ENCODE measurements at places on chromosomes 6 and 20.

GRCh38 chr6:112372226-112372806 is 25.2 kb downstream of the RFPL4B start:
- no peak for DNase-seq

- no peak for DNase-seq
Observed at GRCh38 chr6:88698661-88699060, 264.8 kb downstream of the RNGTT start.

DNA sequence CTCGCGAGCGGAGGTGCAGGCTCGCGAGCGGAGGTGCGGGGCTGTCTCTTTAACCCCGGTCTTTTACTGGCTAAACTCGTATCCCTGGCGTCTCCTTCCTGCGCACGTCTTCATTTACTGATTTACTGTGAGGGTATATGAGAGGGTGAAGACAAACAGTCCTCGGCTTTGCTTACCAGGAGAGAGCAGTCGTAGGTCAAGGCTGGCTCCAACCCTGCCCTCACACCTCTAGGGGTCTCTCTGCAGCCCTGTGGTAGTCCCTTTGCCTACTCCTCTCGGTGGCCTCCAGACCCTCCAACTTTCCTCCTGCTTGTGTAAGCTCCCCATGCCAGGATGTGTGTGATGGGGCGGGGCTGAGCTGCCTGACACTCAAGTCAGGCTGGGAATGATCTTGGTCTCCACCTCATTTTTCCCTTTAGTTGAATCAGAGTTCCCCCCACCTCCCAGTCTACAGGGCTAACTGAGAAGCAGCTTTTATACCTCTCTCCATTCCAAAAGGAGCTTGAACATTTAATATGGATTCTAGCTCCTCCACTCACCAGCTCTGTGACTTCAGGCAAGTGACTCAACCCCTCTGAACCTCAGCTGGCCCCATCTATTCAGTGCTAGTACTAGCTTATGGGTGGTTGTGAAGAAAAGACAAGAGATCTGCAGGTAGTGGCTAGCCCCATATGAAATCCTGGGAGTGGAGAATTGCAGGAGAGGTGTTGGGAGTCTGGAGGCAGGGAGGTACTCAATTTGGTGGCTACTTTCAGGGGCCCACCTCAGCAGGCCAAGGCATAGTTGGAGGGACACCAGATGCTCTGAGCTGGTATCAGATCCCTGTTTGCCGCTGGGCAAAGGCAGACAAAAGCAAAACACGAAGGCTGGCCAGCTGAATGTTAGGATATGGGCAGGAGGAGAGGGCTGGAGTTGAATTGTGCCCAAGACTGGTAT is 902 bp downstream of the SLC29A1 start:
- DNase-seq, result peak; percentile 45

DNA sequence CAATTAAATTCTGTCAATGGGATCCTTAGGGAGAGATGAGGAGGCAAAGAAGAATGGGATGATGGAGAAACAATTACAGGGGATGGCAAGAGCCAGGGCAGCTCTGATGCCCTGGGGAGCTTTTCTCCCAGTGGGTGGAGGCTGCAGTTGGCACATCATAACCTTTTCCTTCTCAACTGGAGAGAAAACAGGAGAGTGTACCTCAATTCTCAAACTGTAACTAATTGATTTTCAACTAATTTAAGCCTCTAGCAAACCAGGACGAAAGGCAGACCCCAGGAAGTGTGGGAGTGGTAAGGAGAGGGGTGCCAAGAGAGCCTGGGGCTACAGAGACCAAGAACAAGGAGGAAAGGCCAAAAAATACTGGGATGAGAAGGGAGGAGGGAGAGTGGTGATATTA is 5.7 kb downstream of the BMP5 start:
- DNase-seq, result no peak

GRCh38 chr6:25112322-25112773 is 166.8 kb upstream of the CARMIL1 start:
- no peak for DNase-seq

DNA sequence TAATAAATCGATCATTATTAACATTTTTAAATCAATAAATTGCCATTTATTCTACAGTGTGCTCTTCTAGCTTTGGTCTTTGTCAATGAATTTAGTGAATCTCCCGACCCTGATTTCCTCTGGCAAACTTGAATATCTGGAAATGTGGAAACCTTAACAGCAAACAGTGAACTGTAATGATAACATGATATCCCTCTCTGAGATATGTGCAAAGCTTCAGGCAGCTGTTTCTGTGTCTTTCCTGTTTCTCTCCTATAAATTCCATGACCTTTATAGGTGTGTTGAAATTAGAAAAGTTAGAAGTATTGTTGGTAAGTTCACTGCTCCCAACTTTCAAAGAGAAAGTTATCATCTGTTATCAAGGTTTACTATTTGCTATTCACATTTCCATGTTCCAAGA is 218.8 kb upstream of the RNF217 start:
- DNase-seq, result no peak

- no peak for DNase-seq
Observed at GRCh38 chr6:25237579-25237978, 41.6 kb upstream of the CARMIL1 start.

DNA sequence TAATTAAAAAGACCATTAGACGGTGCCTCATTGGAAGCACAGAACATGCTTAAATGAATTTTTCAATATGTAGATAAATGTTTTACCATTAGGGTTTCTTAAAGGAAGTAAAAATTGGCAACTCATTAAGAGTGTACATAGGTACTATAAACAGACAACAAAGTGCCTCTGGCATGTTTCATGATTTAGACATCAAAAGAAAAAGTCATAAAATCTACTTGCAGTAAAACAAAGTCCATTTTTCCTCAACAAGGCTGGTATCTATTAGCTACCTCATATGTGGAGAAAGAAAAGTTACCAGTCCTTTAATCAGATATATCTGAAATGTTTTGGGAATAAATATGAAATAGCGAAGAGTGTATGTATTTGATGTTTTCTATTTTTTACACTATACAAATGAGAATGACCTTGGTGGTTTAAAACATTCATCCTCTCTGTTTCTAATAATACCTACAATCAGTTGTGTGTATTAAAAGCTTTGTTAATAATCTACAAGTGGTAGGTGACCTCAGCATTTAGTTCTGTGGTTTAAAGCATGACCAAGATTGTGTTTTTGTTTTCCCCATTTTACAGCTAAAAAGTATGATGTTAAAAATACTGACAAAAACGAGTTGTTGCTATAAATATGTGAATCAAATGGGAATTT is 87.5 kb downstream of the HDGFL1 start:
- DNase-seq, result no peak

- no peak for DNase-seq
Observed at GRCh38 chr20:35571555-35571954, 29.7 kb downstream of the ERGIC3 start.

DNA sequence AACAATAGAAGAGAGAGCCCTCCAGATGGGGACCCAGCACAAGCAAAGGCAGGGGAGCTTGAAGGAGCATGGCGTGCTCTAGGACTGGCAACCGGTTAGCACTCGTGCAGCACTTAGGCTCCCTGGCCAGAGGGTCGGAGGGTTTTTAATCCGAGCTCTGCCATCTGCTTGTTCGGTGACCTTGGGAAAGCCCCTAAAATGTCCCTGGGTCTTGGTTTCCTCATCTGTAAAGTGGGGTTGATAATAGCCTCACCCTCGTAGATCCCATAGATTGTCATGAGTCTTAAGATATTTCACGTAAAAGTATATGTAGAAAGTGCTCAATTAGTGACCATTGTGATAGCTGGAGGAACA is 16.6 kb upstream of the HCK start:
- DNase-seq, result no peak

- peak; percentile 55 for DNase-seq
Observed at GRCh38 chr6:42338744-42339222, 112.9 kb downstream of the TRERF1 start.

DNA sequence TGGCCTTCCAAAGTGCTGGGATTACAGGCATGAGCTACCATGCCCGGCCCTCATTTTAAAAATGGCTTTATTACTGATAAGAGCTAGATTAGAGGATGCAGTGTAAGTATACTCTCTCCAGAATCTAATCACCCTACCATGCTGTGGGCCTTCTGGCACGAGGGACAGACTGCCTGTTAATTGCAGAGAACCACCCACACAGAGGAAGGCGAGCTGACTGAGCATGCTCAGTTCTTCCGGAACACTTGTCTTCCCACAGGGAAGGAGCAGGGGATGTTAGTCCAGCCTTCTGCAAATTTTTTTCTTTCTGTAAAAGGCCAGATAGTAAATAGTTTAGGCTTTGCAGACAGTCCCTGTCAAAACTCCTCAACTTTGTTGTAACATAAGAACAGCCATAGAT is 48.9 kb downstream of the ALDH5A1 start:
- DNase-seq, result no peak

DNA sequence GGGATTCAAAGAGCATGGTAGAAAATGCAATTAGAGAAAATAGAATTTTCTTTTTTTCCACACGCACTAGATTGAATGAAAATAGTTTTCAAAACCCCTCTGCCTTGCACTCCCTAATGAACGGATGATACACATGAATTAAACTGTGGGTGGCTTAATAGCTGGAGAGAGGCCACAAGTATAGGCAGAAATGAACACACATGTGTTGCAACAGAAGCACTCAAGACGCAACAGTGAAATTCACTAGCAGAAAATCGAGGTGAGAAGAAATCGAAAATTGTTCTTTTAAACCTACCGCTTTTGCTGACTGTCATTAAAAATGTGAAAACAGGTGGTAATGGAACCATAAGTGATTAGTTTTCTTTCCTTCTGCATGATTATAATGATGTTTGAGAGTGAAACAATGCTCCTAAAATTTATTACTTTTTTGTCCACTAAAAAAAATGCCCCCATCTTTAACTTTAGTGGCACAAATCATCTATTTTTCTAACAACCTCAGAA is 80.1 kb upstream of the SHLD1 start:
- DNase-seq, result no peak

DNA sequence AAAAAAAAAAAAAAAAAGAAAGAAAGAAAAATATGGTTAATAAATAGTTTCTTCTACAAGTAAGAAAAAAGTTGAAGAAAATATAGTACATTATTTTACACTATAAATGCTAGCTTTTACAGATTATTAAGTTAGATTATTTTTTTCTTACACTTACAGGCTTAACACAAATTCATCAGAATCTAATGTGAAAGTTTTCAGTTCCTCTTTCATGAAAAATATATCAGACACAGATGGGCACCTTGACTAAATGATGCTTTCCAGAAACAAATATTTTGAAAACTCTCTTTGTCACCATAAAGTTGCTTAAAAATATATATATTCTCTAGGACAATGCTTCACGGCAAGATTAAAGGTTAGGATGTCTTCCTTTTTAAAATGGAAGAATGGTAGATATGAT is 321.8 kb upstream of the HSF2 start:
- no peak for DNase-seq

DNA sequence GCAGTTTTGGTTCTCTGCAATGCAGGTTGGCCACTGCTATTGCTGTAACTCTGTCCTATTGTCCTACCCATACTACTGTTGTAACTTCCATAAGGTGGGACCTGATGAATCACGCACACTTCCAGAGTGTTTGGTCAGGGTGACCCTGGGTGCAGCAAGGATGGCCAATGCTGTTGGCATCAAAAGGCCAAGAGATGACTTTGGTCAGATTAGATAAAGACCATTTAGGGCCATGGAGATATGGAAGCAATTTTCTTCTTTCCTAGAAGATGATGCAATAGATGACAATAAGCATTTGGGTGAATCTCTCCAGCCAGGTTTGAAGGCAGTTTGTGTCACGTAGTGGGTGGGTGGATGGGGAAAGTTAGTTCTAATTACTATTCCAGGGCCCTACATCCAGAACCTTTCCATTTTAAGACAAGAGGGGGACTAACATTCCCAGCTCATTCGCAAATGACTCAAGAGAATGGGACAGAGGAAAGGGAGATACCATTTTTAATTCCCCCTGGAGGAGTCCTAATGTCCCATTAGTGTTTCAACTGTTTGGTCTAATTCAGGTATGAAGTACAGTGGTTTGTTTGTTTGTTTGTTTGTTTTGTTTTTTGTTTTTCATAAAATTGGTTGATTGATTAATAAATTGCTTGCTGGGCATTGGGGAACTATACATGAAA is 35.6 kb downstream of the KLHL31 start:
- no peak for DNase-seq

DNA sequence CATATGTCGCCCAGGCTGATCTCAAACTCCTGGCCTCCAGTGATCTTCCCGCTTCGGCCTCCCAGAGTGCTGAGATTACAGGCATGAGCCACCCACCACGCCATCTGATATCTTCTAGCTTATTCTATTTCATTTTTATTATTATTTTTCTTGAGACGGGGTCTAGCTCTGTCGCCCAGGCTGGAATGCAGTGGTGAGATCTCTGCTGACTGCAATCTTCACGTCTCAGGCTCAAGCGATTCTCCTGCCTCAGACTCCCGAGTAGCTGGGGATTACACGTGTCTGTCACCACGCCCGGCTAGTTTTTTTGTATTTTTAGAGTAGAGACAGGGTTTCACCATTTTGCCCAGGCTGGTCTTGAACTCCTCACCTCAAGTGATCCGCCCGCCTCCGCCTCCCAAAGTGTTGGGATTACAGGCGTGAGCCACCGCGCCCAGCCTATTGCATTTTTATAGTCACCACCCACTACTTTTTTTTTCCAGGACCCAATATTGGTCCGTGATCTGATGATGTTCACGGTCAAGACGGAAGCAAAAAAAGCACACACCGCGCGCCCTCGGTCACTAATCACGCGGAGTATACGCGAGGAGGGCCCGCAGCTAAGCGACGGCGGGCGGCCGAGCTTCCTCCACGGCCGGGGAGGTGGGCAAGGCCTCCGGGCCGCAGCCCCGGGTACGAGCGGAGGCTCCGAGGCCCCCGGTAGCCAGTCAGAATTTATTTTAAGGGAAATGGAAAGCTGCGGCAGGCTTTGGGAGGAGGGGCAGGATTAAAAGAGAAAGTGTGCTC is 1.1 kb upstream of the LSM14B start:
- no peak for DNase-seq

- DNase-seq, result no peak
Observed at GRCh38 chr6:84498905-84499304, 265.5 kb downstream of the TBX18 start.

GRCh38 chr6:25922301-25922700 is 8.2 kb downstream of the SLC17A2 start:
- no peak for DNase-seq

DNA sequence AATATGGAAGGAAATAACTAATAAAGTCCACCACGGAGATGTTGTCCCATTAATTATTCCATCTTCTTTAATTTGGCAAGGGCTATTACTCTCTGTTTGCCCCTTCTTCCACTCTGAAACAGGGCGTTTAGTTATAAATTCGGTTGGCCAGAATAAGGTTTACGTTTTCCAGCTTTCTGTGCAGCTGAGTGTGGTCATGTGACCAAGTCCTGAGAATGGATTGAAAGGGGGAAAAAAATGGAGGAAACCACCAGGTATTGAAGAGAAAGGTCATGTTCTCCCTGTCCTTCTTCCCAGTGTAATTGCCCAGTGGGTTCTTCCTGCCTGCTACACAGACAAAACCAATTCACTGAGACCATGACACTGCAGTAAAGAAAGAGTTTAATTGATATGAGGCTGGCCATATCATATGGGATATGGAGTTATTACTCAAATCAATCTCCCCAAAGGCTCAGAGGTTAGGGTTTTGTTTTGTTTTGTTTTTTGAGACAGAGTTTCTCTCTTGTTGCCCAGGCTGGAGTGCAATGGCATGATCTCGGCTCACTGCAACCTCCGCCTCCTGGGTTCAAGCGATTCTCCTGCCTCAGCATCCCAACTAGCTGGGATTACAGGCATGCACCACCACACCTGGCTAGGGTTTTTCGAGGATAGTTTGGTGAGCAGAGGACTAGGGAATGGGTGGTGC is 14.3 kb upstream of the TBC1D22B start:
- no peak for DNase-seq
